ENCODE measurements at places on chromosomes 6 and 20.

DNA sequence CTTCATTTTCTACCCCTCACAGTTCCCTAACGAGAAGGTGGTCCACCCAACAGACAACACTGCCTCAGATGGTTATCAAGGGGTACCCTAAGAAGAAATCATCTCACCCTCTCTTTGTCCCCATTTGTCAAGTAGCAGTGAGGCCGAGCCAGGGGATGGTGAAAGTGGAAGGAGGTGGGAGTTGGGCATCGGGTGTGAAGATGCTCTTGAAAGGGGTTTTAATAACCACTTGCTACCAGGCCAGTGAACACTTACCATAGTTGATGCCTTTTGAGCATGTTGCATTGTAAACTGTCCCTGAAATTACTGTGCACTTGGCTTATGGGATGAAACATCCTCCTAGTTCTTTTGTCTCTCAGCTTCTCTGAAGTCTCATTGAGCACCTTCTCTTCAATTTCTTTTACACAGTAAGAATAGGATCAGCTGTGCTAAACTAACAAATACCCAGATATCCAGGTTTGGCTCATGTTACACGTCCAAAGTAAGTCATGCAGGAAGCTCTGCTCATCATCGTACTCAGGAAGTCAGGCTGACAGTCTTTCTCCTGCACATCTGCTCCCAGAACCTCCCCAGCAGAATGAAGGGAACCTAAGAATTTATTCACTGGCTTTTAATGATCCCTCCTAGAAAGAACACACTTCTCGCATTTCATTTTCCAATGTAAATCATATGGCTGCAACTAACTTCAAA is 13.3 kb downstream of the HLA-DPB1 start:
- no peak for DNase-seq
- H3K27ac ChIP-seq: peak overlapping the region; percentile 5
- peaks cover 33% of the 10 kb centered on the region for H3K36me3 ChIP-seq
- H3K4me3 ChIP-seq: no peak overlapping the region

DNA sequence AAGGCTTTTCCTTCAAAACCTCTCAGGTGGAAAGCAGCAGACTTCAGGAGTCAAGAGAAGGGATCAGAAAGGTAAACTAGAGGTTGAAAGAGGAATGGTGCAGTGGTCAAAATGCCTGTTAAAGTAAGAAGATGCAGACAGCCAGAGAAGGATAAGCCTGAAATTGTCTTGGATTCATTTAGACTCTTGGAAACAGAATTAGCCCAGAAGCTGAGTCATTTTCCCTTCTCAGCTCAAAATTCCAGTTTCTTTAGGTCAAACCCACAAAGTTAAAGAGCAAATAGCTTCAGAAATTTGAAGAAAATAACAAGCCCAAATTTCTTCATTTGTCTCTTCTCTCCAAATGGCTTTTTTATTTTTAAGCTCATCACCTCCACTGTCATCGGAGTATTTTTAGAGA is 73.9 kb downstream of the DHX35 start:
- DNase-seq: no peak
- no peaks in the 10 kb centered on the region for H3K4me1 ChIP-seq
- H3K27ac ChIP-seq: no peak overlapping the region
- H3K4me3 ChIP-seq: no peak overlapping the region
- H3K36me3 ChIP-seq: peaks cover 32% of the 10 kb centered on the region

DNA sequence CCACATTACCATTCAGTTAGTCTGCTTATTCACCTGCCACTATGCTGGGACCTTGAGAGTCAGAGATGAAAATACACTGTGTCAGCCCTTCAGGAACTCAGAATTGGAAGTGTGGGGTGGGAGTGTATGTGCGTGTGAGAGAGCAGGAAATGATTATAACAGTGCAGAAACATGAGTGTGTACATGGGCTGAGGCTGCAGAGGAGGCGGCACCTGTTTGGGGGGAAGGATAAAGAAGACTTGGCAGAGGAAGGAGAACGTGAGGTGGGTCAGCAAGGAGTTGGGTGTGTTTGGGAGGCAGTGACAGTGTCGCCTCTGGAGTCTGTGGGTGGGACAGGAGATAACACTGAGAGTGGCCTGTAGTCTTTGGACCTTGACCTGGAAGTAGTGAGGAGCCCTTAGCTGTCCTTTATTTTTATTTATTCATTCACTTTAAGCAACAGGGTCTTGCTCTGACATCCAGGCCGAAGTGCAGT is 3.1 kb downstream of the CHMP4B start:
- no peaks in the 10 kb centered on the region for H3K27me3 ChIP-seq
- peaks cover 9% of the 10 kb centered on the region for H3K36me3 ChIP-seq
- peak overlapping the region; percentile 6 for H3K27ac ChIP-seq
- peaks cover 66% of the 10 kb centered on the region for H3K4me1 ChIP-seq

- peaks cover 7% of the 10 kb centered on the region for H3K4me1 ChIP-seq
- H3K27me3 ChIP-seq: peaks cover 58% of the 10 kb centered on the region
These were observed 100.2 kb upstream of the KCNG1 start for GRCh38 chr20:51122931-51123658.

DNA sequence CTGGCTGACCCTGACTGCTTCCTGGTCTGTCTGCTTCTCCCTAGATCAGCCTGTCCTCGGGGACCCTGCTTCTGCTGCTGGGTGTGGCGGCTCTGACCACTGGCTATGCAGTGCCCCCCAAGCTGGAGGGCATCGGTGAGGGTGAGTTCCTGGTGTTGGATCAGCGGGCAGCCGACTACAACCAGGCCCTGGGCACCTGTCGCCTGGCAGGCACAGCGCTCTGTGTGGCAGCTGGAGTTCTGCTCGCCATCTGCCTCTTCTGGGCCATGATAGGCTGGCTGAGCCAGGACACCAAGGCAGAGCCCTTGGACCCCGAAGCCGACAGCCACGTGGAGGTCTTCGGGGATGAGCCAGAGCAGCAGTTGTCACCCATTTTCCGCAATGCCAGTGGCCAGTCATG is 6.3 kb downstream of the NRSN2 start:
- H3K4me1 ChIP-seq: peaks cover 10% of the 10 kb centered on the region
- no peak overlapping the region for H3K27ac ChIP-seq
- no peak for DNase-seq
- H3K27me3 ChIP-seq: no peaks in the 10 kb centered on the region
- H3K36me3 ChIP-seq: peaks cover 4% of the 10 kb centered on the region

GRCh38 chr20:32805721-32806120 is 14.0 kb upstream of the MAPRE1 start:
- H3K4me1 ChIP-seq: no peaks in the 10 kb centered on the region
- H3K4me3 ChIP-seq: no peak overlapping the region
- H3K27me3 ChIP-seq: no peaks in the 10 kb centered on the region
- H3K36me3 ChIP-seq: no peaks in the 10 kb centered on the region

DNA sequence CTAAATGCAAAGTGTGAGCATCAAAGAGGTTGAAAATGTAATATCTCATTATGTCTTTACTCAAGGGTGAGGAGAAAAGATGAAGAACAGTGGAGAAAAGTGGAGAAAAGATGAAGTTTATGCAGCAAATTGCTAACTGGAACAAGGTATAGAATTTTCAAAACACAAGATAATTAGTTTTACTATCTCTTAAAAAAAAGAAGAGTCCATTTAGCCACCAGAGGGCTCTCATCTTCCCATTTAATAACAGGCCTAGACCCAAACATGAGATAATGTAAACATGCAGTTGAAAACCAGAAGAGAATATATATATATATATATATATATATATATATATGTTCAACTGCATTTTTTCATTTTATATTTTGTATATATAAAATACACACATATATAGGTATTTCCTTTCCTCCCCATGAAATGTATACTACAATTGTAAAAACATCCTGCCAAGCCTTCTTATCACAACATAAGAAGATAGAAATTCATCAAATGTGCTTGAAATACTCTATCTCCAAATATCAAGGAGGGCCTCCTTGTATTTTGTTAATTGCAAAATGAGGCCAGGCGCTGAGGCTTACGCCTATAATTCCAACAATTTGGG is 78.4 kb downstream of the ADTRP start:
- no peaks in the 10 kb centered on the region for H3K27me3 ChIP-seq
- no peak overlapping the region for H3K27ac ChIP-seq
- peaks cover 2% of the 10 kb centered on the region for H3K36me3 ChIP-seq
- DNase-seq: no peak

DNA sequence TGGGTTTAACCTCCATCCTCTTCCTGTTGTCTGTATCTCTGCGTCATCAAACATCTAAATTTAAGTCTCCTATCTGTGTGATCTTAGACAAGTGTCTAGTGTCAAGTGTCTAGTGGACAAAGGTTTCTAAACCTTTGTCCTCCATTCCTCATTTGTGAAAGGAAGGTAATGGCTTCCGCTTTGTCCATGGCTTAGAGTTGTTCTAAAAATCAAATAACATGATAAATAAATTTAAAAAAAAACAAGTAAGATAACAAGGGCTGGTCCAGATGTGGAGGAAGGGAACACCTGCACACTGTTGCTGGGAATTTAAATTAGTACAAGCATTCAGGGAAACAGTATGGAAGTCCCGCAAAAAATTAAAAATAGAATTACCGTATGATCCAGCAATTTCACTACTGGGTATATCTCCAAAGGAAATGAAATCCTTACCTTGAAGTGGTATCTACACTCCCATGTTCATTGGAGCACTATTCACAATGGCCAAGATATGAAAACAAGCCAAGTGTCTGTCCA is 17.6 kb upstream of the SERPINB1 start:
- H3K4me3 ChIP-seq: peak overlapping the region; percentile 69
- peaks cover 25% of the 10 kb centered on the region for H3K36me3 ChIP-seq
- DNase-seq: no peak
- H3K4me1 ChIP-seq: peaks cover 79% of the 10 kb centered on the region
- no peaks in the 10 kb centered on the region for H3K27me3 ChIP-seq
- peak overlapping the region; percentile 97 for H3K27ac ChIP-seq
